NT2/D1 (cell line): ENCODE measurements at places on chromosomes 6 and 20.
A peak's percentile ranks its signal among the peaks of the same experiment; 100 is the strongest.

- DNase-seq, result no peak
Observed at GRCh38 chr6:143146186-143146851, 85.6 kb downstream of the AIG1 start.

- DNase-seq, result no peak
Observed at GRCh38 chr20:62899633-62900051, 26.7 kb downstream of the DIDO1 start.

DNA sequence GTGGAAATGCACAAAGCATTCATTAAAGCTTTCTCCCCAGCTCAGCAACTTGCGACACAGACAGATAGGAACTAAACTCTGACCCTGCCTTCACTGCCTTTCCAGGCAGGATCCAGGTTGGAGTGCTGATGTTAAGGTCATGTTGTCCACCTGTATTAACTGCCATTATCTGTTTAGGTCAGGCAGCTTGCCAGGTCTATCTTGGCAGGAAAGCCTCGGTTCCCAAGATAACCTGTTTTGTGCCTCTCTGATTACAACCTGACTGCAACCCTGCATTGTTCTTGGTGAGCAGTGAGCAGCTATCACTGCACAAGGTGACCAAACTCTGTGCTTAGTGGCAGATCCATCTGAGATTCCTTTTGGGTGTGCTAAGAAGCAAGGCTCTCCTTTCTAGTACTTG is 23.2 kb upstream of the ELOVL2 start:
- DNase-seq, result no peak

DNA sequence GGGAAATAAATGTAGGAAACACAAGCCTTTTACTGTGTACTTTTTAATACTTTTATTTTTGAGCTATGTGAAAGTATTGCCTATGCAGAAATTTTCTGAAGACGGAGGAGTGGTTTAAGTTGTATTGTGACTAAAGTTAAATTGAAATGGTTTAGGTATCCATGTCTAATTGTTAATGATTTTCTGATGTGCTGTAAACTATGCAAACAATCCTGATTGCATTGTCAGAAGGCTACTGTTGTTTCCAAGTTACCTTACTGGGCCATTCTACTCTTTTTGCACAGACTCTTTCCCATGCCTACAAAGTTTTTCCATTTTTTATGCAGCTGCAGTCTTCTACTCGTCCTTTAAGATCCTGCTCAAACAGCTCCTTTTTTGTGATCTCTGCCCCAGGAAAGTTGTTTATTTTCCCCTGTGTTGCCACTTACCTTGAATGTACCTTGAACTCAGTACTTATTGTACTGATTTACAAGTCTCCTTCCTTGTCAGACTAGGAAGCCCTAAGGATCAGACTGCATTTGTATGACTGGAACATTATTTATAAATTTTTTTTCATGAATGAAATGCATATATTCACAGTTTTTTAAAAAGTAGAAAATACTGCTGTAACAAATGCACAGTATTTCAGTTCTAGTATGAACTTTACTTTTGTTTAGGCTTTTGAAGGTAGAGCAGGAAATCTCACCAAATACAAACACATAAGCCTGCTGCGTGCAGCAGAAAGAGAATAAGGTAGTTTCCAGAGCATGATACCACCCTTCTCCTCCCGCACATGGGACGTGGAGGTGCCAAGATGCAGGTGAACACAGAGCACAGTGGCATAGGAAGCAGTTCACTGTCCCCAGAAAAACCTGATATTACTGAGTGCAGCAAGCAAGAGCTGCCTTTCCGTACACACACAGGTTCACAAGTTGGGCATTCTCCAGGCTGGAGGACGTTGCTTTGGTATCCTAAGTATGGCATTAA is 97.8 kb downstream of the CRYBG1 start:
- DNase-seq, result no peak

- no peak for DNase-seq
Observed at GRCh38 chr6:45808917-45809316, 206.7 kb downstream of the CLIC5 start.

DNA sequence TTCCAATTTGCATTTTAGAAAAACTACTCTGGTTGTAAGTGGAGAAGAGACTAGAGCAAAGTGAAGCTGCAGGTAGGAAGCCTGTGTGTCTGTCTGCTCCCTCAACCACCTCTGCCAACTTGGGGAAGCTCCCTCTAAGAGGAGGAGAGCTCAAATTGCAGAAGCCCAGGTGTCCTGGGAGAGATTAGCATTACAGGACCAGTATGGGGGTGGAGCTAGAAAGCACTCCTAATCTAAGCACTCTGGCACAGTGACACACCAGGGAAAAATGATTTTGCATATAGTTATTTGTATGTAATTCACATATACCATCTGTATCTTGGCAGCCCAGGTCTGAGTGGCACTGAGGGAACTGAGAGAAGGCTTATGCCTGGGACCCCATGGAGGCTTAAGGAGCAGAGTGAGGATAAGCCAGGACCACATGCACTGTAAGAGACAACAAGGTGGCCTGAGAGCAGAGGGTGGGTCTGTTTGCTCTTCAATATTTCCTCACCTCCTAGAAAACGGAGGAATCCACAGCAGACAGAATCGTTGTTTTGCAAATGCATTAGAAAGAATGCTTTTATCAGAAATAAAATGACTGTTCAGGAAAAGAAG is 13.6 kb downstream of the GSTA2 start:
- DNase-seq, result no peak

- no peak for DNase-seq
Observed at GRCh38 chr20:62625516-62625915, 16.8 kb upstream of the SLCO4A1 start.

GRCh38 chr6:118810420-118811027 is 83.4 kb upstream of the ASF1A start:
- DNase-seq, result peak; percentile 8

- DNase-seq, result no peak
Observed at GRCh38 chr6:68777956-68778355, 142.9 kb downstream of the ADGRB3 start.

GRCh38 chr20:40486297-40486696 is 202.7 kb downstream of the MAFB start:
- no peak for DNase-seq

DNA sequence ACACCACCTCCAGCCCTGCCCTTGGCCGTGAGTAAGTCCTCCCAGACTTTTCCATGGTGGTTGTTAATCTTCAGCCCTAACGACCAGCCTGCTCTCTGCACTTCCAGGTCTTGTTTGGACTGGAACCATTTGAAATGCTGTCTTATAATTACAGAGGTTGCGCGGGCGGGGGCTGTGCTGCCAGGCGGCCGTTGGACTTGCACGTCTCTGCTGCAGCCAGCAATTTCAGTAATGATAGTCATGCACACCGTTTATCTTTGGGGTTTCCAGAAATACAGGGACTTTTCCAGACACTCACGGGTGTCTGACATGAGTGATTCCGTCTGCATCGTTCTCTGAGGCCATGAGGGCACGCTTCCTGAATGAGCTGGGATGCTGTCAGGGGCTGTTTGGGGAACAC is 118.2 kb downstream of the BMP7 start:
- no peak for DNase-seq
